ENCODE measurements at places on chromosomes 11 and 22.

- no peak for DNase-seq
Measured at GRCh38 chr22:41603873-41604332, 14.3 kb upstream of the PMM1 start.

GRCh38 chr22:32815943-32816342, 14.4 kb downstream of the TIMP3 start:
- DNase-seq: no peak

- DNase-seq: no peak
Measured at GRCh38 chr11:4682623-4683419, 14.8 kb downstream of the OR51E2 start.

GRCh38 chr22:31637891-31638618, 24.0 kb downstream of the PISD start:
- DNase-seq: no peak

GRCh38 chr11:45513821-45514340, 151.5 kb downstream of the CHST1 start:
- no peak for DNase-seq

DNA sequence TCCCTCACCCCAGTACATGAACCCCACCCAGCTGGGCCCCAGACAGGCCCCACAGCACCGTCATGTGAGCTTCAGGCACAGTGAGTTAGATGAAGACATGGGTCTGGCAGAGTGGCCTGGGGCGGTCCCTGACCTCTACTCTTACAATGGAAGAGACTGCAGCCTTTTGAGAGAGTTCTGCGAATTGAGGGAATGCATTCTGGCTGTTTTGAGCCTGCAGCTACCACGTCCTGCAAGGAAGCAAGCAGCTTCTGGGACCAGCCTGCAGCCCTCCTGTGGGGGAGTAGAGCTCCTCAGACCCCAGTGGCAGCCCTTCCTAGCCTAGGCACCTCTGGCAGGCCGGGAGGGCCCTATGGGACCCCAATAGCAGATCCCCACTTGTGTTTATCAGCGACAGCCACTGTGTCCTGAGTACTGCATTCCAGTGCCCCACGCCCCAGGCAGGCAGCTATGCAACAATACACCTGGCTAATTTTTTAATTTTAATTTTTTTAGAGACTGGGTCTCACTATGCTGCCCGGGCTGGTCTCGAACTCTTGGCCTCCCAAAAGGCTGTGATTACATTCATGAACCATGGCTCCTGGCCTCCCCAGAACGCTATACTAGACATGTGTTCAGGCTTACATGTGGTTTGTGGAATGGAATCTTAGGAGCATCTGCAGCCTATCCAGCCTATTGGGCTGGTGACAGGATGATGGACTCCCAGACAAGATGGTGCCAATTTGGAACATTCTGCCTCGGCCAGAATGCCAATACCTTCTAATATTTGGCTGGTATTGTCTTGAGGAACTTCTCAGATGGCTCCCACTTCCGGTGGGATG, 717 bp upstream of the SLC7A4 start:
- DNase-seq: no peak

DNA sequence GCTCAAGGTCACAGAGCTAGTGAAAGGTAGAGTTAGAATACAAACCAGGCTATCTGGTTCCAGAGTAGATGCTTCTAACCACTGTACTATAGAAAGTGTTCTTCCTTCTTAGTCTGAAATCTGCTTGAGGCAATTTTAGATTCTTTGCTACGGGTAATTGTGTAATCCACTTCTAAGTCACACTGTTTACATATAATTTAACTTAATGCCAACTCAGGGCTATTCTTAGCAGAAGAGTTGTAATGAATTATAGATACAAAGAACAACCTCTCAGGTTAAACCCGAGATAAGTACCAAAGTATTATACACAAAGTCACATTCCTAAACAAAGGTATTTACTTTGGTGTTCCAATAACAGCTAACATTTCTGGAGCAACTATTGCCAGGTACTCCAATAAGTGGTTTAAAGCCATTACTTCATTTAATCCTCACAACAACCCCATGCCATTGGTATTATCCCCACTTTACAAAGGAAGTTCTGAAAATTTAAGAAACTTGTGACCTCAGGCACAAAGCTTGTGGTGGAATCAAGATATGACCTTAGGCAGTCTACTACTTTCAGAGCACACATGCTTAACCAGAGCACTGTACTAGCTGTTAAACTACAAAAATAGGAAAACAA, 31.1 kb upstream of the DDI1 start:
- no peak for DNase-seq

GRCh38 chr11:27977031-27977430, 130.9 kb downstream of the KIF18A start:
- no peak for DNase-seq

- no peak for DNase-seq
Measured at GRCh38 chr22:20441631-20442484, 4.2 kb upstream of the SCARF2 start.

DNA sequence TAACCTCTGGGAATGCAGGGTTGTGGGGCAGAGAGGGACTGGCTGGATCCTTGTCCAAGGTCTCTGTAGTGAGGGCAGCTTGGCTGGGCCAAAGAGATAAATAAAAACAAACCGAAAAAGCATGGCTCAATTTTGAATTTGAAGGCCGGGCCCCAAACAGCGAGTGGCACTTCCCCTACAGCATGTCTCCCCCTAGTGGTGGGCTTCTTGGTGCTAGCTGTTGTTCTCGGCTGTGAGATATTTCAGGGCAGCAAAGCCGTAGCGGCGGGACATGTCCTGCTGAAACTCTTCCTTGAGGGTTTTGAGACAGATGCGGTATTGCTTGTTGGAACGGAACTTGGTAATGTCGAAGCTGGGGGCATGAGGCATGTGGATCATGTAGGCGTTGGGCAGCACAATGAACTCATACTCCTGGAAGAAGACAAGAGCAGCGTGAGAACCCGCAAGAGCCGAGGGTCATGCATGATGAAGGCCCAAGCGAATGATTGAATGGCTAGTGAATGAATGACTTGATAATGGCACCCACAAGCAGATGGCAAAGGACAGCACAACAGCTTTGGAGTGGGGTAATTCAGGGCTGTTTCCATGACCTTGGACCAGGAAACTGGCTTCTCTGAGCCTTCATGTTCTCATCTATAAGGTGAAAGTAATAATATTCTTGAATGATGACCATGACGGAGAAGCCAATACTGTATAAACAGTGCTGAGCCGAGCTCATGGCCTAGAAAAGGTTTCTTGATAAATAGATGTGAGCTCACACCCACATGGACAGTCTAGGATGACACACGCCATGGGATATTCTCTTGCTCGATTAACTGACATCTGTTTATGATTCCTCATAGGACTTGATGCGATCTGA, 216.3 kb upstream of the SYN3 start:
- no peak for DNase-seq

- DNase-seq: no peak
Measured at GRCh38 chr11:36512016-36512415, 1.9 kb upstream of the TRAF6 start.

- DNase-seq: no peak
Measured at GRCh38 chr22:40541300-40541699, 95.2 kb downstream of the MRTFA start.

- no peak for DNase-seq
Measured at GRCh38 chr11:131985846-131986301, 615.5 kb downstream of the NTM start.

DNA sequence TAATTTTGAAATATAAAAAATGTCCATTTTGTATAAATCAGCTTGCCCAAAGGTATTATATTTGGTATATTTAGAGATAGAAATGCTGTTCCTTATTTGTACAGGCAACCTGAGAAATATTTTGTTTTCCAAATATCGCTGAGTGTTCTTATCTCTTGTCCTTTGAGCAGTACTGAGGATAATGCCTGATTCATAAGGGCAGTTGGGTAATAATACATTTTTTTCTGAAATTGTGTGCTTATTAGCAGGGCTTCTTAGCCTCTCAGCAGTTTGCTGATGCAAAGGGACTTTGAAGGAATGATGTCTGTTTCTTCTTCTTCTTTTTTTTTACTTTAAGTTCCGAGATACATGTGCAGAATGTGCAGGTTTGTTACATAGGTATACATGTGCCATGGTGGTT, 69.1 kb downstream of the LDLRAD3 start:
- no peak for DNase-seq

DNA sequence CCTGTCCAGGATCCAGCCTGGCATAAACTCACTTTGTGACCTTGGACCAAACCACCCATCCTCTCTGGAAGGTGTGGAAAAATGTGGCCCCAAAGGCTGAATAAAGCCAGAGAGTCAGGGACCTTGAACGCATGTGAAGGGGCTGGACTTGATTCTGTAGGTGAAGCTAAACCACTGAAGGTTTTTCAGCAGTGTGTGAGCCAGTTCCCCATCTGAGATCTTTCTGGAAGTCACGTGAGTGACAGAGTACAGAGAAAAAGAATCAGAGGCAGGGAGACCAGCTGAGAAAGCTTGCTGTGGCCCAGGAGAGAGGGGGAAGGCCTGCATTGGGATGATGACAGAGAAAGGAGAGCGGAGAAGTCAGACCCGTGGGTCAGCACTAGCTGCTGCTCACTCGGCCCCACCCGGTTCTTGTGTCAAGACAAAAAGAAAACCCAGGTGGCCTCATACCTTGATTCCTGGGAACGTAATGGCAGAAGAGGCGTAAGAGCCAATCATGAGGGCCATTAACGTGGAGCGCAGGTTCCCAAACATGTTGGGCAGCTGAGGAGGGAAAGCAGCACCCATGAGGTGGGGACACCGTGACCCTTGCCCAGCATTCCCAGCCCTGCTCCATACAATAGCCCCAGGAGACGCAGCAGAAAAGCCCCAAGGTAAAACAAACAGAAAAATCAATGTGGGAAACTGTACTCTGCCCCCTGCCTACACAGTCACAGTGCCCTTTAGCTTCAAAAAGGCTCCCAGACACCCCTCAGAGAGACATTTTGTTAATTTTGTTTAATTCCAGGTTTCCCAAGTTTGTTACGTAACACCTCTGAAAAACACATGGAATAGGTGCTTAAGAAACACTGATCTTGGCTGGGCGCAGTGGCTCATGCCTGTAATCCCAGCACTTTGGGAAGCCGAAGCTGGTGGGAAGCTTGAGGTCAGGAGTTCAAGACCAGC, 17.9 kb downstream of the SLC43A1 start:
- no peak for DNase-seq

DNA sequence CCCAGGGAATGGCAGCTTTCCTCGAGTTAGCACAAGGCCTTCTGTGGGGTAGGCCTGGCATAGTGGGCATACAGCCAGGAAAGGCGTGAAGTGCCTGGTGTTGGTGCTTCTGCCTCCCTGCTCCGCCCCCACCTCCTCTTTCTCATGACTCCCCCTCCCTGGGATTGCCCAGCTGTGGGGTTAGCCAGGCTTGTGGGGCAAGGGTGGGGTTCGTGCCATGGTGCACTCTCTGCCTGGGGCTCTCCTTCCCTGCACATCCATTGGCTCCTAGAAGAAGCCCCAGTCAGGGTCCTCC, 236.8 kb upstream of the NCAM1 start:
- no peak for DNase-seq

- DNase-seq: no peak
Measured at GRCh38 chr11:7514099-7514591, 346 bp downstream of the PPFIBP2 start.

DNA sequence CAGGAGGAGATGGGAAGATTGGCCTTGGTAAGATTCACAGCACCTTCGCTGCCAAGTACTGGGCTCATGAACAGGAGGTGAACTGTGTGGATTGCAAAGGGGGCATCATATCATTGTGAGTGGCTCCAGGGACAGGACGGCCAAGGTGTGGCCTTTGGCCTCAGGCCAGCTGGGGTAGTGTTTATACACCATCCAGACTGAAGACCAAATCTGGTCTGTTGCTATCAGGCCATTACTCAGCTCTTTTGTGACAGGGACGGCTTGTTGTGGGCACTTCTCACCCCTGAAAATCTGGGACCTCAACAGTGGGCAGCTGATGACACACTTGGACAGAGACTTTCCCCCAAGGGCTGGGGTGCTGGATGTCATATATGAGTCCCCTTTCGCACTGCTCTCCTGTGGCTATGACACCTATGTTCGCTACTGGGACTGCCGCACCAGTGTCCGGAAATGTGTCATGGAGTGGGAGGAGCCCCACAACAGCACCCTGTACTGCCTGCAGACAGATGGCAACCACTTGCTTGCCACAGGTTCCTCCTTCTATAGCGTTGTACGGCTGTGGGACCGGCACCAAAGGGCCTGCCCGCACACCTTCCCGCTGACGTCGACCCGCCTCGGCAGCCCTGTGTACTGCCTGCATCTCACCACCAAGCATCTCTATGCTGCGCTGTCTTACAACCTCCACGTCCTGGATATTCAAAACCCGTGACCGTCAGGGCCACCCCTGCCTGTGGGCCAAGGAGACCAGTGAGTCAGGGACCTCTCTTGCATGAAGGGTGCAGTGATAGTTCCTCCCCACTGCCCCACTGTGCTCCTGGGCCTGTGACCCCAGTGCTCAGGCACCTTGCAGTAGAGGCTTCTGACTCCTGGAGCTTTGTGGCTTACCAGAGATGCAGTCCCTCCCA, 83.6 kb downstream of the BCR start:
- peak; percentile 32 for DNase-seq

DNA sequence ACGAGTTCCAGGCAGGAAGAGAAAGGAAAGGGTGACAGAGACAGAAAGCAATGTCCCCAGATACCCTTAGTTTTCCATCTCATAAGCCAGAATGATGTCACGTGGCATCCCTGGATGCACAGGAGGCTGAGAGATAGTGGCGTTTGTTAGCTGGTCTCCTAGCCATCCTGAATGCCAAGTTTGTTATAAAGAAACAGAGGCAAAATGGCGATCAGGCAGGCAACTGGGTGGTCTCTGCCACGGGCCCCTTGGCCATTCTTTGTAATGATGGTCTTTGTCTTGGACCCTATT, 5.3 kb downstream of the SMIM38 start:
- DNase-seq: no peak

DNA sequence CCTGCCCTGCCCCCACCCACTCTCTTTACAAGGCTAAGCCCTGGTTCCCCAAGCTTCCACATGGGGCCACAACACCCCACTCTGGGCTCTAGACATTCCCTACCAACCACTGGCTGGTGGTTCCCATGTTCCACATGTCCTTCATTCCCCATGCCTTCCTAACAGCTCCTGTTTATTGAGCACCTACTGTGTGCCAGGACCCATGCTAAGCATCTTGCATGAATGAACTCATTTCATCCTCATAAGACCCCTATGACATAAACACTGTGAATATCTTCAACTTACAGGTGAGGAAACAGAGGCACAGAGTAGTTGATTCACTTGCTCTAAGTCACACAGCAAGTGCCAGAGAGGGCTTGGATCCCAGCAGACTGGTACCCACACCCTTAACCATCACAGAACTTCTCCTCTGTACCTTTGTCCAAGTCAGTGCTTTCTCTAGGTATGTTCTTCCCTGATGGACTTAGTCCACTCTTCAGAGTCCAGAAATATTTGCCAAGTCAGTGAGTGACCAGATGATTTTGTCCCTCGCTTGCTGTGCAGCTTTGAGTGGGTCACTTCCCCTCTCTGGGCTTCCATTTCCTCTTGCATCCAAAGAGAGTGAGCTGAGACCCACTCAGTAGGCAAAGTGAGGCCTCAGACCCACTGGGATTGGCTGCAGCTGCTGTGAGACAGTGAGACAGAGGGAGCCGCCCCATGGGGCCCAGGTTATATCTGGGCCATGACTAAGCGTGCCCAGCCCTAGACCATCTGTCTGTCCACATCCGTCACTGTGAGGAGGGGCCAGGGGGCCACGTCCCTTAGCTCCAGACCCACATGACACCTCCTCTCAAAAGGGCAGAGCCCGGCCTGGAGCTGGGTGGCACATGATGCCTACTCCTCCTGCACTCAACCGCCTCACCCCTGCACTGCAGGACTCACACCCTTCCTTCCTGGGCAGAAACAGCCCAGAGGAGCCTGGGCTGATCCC, 132.4 kb downstream of the MN1 start:
- no peak for DNase-seq

All from stimulated activated CD8-positive, alpha-beta memory T cell treated with anti-CD3 and anti-CD28 coated beads, Interleukin-7, amount 100 ng/mL, for 1 hour (primary cell).